ENCODE measurements at places on chromosomes 12 and 14. TPM values are rescaled to one million over a fixed set of nuclear protein-coding genes. Genes with fewer than 3 reads are reported as not detected.

DNA sequence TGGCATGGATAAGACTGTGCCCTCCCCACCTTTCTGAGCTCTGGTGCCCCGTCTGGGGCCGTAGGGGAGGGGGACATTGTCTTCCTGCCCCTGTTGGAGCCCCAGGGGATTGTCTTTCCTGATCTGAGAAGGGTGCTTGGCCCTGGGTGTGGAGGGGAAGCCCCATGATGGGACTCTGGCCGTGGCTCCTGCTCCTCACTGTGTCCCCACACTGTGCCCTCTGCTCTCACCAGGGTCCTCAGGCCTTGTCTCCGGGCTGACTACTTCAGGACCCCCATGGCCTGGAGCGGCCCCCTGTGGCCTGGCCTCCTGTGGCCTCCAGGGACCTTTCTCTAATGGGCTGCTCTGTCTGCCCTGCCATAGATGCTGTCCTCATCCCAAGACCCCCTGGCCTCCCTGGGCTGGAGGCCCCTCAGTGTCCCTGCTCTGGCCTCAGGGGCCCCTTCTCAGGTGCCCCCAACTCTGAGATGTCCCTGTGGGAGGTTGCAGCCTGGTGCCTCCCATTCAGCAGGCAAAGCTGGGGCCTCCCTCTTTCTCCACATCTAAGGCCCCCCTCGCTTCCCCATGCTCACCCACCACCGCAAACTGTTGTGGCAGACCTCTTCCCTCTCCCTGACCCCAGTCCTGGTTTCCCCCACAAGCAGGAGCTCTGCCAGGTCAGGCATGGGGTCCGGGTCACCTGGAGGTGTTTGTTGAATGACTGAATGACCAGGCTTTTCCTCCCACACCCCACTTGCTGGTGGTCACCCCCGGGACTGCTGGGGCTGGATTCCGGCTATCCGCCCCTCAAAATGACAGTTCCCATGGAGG, 4.0 kb downstream of the KIF26A start:
- DNase-seq, result no peak

DNA sequence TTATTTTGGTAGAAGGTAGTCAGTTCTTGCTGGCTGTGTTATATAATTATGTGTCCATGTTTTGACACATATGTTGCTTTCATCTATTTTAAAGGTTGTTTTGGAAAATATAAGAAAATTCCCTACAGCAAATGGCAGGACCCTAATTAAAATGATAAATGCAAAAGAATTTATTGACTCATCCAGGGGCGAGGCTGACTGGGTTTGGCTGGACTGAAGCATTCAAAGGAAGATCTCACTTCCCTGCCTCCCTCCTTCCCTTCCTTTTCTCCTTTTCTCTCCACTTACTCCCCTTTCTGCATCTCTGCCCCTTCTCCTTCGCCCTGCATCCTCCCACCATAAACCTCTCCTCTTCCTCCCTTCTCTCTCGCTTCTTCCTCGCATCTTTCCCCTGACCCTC, 129.6 kb downstream of the SNAPC1 start:
- DNase-seq, result no peak

DNA sequence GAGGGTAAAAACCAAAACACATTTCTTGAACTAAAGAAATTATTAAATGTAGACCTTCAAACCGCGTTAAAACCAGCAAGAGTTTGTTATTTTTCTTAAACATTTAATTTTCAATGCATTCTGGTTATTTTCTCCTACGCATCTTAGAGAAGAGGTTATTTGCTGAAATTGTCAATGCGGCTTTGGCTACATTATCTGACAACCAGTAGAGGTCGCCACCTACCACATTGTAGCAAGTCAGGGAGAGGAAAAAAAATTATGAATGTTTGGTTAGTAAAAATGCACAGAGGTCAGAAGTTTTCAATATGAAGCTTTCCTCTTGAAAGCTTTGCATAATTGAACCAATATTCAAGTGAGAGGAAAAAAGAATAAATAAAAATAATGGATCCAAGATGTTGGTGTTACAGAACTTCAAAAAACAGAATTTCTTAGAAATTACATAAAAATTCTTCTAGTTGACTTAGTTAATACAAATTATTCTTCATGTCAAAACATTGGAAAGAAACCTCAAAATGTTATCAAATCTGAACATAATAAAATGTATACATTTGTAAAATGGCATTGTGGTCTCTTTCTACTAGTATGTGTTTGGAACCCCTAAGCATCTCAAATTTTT, 159.4 kb upstream of the TMTC2 start:
- no peak for DNase-seq

DNA sequence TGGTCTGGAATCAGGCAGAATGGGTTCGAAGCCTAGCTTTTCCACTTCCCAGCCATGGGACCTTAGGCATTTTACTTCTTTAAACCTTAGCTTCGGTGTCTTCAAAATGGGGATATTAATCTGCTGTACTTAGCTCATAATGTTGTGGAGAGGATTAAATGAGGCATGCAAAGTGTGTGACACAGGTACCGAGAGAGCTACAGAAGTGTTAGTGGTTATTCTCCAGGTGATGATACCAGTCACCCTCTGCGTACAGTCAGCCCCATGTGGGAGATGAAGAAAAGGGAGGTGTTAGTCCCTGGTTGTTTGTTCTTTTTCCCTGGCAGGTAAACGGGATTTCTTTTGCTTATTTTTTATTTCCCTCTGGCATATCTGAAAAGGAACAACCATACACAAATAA, 212.1 kb downstream of the PHLDA1 start:
- no peak for DNase-seq

GRCh38 chr12:120247621-120248030, 17.9 kb downstream of the PXN start:
- no peak for DNase-seq

- DNase-seq, result no peak
Observed at GRCh38 chr12:81758421-81759189, 545 bp downstream of the PPFIA2 start.

DNA sequence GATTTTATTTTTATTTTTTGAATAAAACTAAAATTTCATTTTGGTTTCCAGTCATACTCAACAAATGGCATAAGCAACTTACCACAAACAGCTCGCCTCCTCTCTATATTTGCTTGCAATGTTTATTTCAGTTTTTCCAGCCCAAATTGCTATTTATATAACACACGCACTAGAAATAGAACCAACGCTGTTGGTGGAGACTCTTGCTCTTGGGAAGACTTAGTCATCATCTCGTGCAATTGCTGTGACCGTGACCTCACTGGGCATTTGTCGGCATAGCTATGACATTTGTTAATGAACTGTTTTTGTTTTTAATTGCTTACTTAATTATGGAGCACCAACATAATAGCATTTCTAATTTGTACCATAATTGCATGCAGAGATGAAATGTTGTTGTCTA, 153.1 kb upstream of the OTX2 start:
- no peak for DNase-seq

- DNase-seq, result no peak
Observed at GRCh38 chr14:33363682-33364081, 425.0 kb downstream of the NPAS3 start.

DNA sequence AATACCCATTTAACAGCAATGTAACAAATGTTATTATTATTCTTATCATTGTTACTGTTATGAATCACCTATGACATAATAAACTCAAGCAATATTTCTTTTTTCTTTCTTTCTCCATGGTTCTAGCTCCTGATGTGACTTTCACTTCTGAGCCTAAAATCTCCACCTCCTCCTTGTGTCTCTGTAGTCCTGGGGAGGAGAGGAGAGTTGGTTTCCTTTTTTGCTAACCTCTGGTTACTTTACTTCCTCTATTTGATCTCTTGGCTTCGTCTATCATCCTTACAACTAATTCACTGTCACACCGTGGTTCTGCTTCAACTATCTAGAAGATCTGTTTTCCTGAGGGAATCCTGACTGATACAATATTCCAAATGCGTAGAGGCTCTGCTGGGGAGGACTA, 456.6 kb downstream of the VRK1 start:
- no peak for DNase-seq

- no peak for DNase-seq
Observed at GRCh38 chr14:32077081-32078022, at the start of gene ARHGAP5. TSS of gene ARHGAP5 (plus strand) at chr14:32077304. CDS start at chr14:32090670, 13,366 bp downstream.

DNA sequence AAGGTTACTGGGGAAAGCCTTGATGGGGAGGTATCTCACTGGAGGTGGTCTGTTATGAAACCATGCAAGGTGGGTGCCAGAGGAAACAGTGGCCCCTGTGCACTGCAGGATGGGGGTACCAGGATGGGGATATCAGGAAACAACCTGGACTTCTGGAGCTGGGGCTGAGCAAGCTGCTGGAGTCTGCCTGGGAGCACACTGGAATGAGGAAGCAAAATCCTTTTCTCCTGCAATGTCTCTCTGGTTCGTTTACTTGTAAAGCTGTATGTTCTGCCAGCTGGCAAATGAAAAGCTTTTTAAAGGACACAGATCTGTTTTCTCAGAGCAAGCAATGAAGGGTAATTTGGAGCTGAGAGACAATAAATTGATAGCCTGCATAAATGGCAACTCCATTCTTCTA, 23.2 kb upstream of the SERPINA1 start:
- DNase-seq, result no peak

GRCh38 chr14:105508069-105508468, 17.0 kb downstream of the TEDC1 start:
- no peak for DNase-seq

GRCh38 chr12:128818065-128819022, 5.4 kb downstream of the SLC15A4 start:
- DNase-seq, result no peak

DNA sequence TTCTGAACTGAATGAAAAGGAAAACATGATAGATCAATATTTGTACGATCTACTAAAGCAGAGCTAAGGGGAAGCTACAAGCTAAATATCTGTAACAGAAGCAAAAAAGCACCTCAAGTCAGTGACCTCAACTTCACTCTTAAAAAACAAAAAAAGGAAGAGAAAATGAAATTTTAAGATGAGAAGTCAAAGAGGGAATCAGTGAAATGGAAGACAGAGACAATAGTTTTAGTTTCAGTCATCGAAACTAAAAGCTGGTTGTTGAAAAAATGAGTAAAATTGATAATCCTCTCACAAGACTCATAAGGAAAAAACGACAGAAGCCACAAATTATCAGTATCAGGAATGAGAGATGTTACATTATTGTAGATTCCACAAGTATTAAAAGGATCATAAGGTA, 11.9 kb upstream of the SLC2A13 start:
- DNase-seq, result no peak

- DNase-seq, result no peak
Observed at GRCh38 chr12:31221551-31221945, 104.4 kb downstream of the SINHCAF start.

DNA sequence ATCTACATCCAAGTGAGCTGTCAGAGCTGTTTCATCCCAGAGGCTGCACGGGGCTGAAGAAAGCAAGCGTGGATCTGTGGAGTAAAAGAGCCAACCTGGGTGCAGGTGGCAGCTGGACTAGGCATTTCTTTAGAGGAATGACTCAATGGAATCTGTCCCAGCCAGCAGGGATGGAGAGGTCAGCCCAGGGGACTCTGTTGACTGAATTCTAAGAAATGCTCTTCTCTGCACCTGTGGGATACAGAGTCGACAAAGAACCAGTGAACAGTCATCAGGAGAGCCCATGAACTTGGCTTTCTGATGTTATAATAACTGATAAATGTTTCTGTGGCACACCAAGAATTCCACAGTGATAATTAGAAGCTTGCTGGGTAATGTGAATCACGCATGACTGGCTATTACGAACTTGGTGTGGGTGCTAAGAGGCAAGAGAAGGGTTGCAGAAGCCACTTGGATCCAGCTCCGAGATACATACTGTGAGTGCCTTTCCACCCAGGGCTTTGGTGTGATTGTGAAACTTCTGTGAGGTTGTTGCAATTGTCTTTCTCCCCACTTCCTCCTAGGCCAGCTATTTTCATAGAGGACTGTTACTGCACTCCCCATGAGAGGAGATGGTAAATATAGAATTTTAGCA, 16.2 kb downstream of the PYGL start:
- DNase-seq, result no peak

DNA sequence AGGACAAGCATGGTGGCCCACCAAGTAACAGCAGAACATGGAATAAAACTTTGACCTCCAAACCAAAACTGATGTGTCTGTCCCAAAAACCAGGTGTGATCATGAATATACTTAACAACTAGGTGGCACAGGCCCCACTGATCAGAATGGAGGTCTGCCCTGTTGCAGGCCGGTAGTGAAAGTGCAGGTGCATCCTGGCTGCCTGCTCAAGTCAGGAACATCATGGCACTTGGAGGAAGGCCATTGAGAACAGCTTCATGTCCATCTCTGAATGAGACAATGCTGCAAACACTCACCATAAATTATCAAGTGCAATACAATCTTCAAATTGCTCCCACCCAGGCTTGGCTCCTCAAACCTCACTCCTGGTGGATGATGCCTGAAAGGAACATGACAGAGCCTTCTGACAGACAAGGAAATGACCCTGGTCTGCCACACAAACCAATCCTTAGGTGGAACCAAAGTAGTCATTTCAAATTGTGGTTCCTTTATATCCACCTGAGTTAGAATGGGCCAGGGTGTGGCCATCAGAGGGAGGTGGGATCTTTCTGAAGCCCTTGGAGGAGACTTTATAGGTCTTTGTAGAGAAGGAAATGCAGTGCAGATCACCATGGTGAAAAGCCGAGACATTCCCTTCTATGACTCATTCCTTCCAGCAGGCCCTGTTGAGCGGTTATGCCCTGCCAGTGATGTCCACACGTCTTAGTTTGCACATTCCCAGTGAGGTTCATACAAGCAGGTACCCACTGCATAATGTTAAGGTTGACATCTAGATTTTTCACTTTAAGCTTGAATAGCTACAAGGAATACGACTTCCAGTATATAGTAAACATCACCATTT, 36.0 kb downstream of the EGLN3 start:
- DNase-seq, result no peak

DNA sequence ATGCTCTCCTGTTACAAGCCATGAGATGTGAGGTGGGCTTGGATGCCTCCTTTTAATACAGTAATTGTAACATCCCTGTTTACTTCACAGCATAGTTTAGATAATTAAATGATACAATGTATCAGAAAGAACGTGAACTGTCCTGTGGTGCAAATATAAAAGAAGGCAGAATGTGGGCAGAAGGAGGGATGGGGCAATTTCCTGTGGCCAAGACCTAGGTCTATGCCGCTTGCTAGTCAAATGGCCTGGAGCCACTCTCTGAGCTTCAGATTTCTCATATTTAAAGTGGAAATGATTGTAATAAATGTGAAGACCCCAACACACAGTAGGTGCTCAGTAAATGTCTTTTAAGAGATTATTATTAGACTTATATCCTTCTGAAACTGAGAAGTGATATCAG, 24.0 kb upstream of the EVL start:
- no peak for DNase-seq

- DNase-seq, result no peak
Observed at GRCh38 chr12:124408822-124409517, 114.1 kb downstream of the RFLNA start.

GRCh38 chr14:48398675-48399282, 723.4 kb upstream of the MDGA2 start:
- DNase-seq, result no peak

Gene LMO3
- total RNA-seq, result not detected

Gene NOVA1
- total RNA-seq, result 0.16 TPM

Gene MSI1
- total RNA-seq, result not detected

Gene ARG2
- total RNA-seq, result 5.2 TPM

Gene CIT
- total RNA-seq, result 1.6 TPM

Gene ZNF10
- total RNA-seq, result 17.8 TPM

Gene TAS2R14
- total RNA-seq, result 2.4 TPM

Data from T-helper 17 cell (primary cell).